Activated CD8-positive, alpha-beta T cell treated with anti-CD3 and anti-CD28 coated beads for 36 hours (primary cell): ENCODE measurements at places on chromosomes 7 and 10. TPM values are rescaled to one million over a fixed set of nuclear protein-coding genes. Genes with fewer than 3 reads are reported as not detected.

FRMD4A gene
- 2.1 TPM for total RNA-seq

DNA sequence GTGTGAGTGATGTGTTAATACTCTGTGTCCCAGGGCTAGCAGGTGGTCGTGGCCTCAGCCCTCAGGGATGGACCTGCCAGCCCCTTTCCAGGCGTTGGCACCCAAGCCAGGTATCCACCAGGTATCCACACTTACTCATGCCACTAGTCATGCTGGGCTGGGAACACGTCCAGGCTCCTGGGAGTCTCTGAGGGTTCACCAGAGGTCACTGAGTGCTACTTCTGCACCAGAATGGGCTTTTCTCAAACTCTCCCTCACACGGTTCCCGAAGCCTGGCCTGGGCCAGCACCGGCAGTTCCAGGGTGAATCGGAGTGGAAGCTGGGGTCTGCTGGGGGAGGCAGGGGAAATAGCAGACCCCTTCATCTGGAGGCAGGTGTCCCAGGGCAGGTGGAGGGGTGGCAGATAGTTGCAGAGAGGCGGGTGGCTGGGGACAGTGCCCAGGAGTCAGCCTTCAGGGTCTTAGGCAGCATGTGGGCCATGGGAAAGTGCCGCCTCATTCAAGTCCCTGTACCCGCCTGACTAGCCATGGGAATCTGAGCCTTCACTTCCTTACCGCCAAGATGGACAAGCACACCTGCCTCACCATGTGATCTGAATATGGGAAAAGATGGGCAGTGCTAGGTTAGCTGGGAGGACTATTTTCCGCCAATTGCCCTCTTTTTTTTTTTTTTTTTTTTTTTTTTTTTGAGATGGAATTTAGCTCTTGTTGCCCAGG, 95.5 kb upstream of the GTF2I start:
- no peak for DNase-seq
- H3K36me3 ChIP-seq = no peaks in the 10 kb centered on the region
- H3K4me3 ChIP-seq = no peak overlapping the region
- H3K27me3 ChIP-seq = peaks cover 5% of the 10 kb centered on the region
- H3K4me1 ChIP-seq = no peaks in the 10 kb centered on the region

DNA sequence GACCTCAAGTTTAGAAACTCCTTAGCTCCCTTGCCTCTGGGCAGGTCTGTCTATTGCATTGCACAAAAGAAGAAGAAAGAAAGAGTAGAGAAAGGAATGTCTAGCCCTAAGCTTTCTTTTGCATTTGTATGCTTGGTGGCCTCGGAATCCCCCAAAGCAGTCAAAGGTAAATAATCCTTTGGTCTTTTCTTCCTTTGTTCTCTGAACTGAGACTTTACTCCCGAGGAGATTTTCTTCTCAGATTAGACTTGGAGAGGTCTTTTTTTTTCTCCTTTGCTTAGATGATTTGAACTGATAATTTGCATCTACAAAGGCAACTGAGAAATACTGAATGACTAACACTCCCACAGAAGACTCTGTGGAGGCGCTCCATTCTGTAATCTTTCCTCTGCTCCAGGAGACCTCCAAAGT, 93.2 kb downstream of the AKR1D1 start:
- DNase-seq = no peak
- peaks cover 8% of the 10 kb centered on the region for H3K36me3 ChIP-seq
- H3K4me1 ChIP-seq = peaks cover 17% of the 10 kb centered on the region
- H3K4me3 ChIP-seq = no peak overlapping the region
- no peak overlapping the region for H3K27ac ChIP-seq

DNA sequence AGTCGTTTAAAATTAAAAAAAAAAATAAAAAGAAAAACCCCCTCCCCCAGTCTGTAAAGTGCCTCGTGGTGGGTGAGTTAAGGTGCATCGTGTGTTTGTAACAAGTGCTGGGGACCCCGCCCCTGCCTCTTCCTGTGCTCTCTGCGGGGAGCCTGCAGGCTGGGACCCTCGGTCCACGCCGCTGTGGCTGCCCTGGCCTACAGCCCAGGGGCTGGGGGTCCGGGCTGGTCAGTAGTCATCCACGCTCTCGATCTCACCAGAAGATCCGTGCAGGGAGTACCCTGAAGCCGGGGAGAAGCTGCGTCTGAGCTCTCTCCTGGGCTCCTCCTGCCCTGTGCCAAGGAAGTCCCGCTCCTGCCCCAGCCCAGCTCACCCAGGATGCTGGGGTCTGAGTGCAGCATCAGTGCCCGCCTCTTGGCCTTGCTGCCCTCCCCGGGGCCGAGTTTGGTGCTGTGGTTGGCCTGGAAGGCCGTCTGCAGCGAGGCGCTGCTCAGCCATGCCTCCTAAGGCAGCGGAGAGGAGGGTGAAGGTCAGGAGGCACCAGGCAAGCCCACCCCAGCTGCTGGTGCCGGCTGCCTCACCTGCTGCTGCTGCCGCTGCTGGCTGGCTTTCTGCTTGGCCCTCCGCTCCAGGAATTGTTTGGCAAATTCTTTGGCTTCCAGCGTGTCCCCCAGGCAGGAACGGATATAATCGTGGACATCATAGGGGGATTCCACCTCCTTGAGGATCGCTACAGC, 8.1 kb downstream of the GNB2 start:
- H3K36me3 ChIP-seq = peaks cover 30% of the 10 kb centered on the region
- no peak for DNase-seq
- peak overlapping the region; percentile 38 for H3K27ac ChIP-seq
- no peaks in the 10 kb centered on the region for H3K27me3 ChIP-seq
- no peak overlapping the region for H3K4me3 ChIP-seq

DNA sequence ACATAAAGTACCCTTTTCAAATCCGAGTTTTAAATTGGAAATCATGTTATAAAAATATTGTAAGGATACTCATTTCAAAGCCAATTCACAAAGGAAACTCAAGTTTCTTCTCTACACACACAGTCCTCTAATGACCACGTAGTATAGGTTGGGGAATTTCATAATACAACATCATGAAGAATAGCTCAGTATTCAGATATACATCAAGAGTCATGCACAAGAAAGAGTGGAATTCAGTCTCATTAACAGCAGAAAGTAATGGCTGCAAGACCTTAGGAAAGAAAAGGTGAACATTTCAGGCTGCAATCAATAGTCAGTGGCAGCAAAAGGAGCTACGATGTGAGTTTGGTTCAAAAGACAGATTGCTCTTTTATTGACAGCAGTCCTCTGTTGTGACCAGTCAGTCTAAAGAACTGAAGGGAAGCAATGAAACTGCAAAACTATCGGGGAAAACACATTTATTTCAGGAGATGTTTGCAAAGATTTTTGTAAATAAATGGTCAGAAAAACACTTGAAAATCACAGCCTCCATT, 317.2 kb downstream of the IPMK start:
- H3K36me3 ChIP-seq = no peaks in the 10 kb centered on the region
- no peaks in the 10 kb centered on the region for H3K4me1 ChIP-seq
- no peak overlapping the region for H3K27ac ChIP-seq
- no peaks in the 10 kb centered on the region for H3K27me3 ChIP-seq
- DNase-seq = no peak

TMEM184A gene
- total RNA-seq = not detected

ZDHHC4 gene
- total RNA-seq = 27.8 TPM

- H3K36me3 ChIP-seq = no peaks in the 10 kb centered on the region
- no peak overlapping the region for H3K4me3 ChIP-seq
- H3K27me3 ChIP-seq = peaks cover 1% of the 10 kb centered on the region
- H3K4me1 ChIP-seq = no peaks in the 10 kb centered on the region
- no peak for DNase-seq
- no peak overlapping the region for H3K27ac ChIP-seq
Observed at GRCh38 chr10:78640796-78641636, 427.8 kb upstream of the ZMIZ1 start.

CLCN1 gene
- not detected for total RNA-seq

MRC1 gene
- total RNA-seq = not detected

COA1 gene
- 85.6 TPM for total RNA-seq

- DNase-seq = no peak
- H3K4me1 ChIP-seq = no peaks in the 10 kb centered on the region
- H3K36me3 ChIP-seq = no peaks in the 10 kb centered on the region
- no peaks in the 10 kb centered on the region for H3K27me3 ChIP-seq
- no peak overlapping the region for H3K27ac ChIP-seq
Observed at GRCh38 chr10:61063034-61063433, 119.0 kb upstream of the RHOBTB1 start.

DNA sequence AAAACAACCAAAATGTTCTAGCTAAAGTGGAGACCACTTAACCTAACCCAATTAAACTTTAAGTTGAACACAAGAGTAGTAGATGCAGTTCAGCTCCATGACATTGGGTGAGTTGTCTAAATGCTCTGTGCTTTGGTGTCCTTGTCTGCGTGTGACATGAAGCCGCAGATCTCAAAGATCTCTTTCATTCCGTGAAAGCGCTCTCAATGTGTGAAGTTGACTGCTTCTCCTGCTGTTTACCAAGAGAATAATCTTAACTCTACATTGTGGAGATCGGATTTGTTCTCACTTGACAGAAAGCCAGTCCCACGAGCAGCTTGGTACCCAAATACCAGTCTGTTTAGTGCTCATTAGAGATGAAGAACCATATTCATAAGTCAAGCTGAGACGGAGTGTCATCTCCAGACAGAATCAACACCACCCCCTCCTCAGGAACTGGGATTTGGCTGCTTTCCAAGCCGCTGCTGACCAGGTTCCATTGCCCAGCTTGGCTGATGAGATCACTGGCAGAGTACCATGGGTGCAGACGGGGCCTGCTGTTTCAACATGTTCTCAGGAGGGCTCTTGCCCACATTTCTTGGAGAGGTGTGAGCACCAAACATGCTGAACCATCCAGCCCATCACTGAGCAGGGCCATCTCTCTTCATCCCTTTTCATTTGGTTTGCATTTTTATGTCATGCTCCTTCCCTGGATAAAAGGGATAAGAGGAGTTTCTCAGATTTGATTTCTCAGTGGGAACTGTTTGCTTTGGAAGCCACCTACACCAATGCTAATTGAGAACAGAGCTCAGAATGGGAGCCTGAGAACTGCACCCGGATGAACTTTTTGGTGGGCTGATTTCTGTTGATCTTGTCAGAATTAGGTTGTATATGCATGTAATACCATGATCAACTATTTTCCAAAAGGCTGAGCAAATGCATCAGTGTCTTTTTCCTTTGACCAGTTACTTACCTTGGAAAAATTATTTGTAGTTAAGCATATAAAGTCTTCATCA, 95.8 kb upstream of the AGBL3 start:
- H3K4me1 ChIP-seq = peaks cover 18% of the 10 kb centered on the region
- no peak for DNase-seq
- H3K4me3 ChIP-seq = no peak overlapping the region
- H3K27me3 ChIP-seq = peaks cover 14% of the 10 kb centered on the region
- no peaks in the 10 kb centered on the region for H3K36me3 ChIP-seq
- no peak overlapping the region for H3K27ac ChIP-seq

SLC35G1 gene
- total RNA-seq = 3.2 TPM

DNA sequence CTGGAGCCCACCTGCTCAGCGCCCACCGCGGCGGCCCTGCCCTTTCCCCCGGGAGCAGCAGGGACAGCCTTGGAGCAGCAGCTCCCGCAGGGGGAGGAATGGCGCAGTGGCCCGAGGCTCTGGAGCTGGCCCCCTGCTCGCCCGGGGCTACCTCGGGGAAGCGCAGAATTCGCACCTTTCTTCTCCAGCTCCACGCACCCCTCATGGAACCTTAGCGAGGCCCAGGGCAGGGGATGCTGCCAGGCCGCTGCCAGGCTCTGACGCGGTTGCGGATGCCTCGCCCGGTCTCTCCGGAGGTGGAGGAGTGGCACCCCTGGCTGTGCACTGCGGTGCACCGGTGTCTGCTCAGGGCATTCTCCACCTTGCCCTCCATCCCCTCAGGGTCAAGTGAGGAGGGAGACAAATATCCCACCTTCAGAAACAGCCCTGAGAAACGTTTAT, 84.9 kb upstream of the MKI67 start:
- no peaks in the 10 kb centered on the region for H3K27me3 ChIP-seq
- peak overlapping the region; percentile 45 for H3K4me3 ChIP-seq
- no peak for DNase-seq
- H3K36me3 ChIP-seq = no peaks in the 10 kb centered on the region
- H3K27ac ChIP-seq = no peak overlapping the region

GRCh38 chr10:77359287-77359691, 278.3 kb downstream of the KCNMA1 start:
- H3K27ac ChIP-seq = no peak overlapping the region
- H3K4me1 ChIP-seq = no peaks in the 10 kb centered on the region
- H3K27me3 ChIP-seq = no peaks in the 10 kb centered on the region

CELF2 gene
- 132 TPM for total RNA-seq

ENTPD1 gene
- 4.4 TPM for total RNA-seq

GRCh38 chr7:46448478-46448877, 527.4 kb upstream of the IGFBP3 start:
- H3K27me3 ChIP-seq = no peaks in the 10 kb centered on the region
- DNase-seq = no peak
- H3K4me3 ChIP-seq = no peak overlapping the region
- H3K36me3 ChIP-seq = no peaks in the 10 kb centered on the region
- no peak overlapping the region for H3K27ac ChIP-seq
- H3K4me1 ChIP-seq = no peaks in the 10 kb centered on the region

AKR1D1 gene
- not detected for total RNA-seq

ACTR3C gene
- 2.9 TPM for total RNA-seq

DNA sequence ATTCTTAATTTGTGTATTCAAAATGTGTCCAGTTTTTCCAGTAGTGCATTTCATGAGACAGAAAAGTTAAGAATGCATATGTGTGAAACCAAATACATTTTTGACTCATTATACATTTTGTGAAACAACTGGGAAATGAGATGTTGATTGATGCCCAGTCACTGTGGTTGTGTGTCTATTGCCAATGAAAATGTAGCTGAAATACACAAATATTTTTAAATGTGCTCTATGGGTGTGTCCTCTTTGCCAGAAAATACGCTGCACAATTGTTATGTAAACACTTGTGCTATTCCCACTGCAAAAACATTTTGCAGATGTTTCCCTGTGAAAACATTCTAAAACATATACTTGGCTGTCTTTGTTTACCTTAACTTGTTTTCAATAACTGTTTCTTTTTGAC, 395.2 kb downstream of the TFEC start:
- no peaks in the 10 kb centered on the region for H3K27me3 ChIP-seq
- no peak for DNase-seq
- no peak overlapping the region for H3K27ac ChIP-seq
- no peak overlapping the region for H3K4me3 ChIP-seq

GRCh38 chr7:1086588-1087464, 1.1 kb upstream of the GPER1 start:
- DNase-seq = peak; percentile 85
- H3K4me3 ChIP-seq = peak overlapping the region; percentile 58
- peaks cover 16% of the 10 kb centered on the region for H3K4me1 ChIP-seq
- H3K27ac ChIP-seq = peak overlapping the region; percentile 46
- no peaks in the 10 kb centered on the region for H3K27me3 ChIP-seq

DNA sequence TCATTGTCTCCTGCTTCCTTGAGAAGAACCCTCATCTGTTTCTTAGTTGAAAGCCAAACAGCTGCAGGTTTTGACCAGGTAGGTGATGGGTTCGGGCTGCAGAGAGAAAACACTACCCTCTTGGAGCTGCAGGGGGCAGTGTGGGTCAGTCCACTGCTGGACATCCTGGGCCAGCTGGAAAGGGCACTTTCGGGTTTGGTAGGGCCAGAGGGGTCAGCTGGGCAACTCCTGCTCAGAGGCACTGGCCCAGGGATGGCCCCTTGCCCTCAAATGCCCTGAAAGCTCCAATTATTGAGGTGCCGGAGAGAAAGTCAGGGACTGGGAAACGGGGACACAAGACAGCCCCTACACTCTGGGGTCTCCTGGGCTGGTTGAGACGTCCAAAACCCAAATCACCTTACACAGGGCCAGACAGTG, 90.7 kb downstream of the MKI67 start:
- no peak overlapping the region for H3K4me3 ChIP-seq
- H3K36me3 ChIP-seq = no peaks in the 10 kb centered on the region
- no peaks in the 10 kb centered on the region for H3K27me3 ChIP-seq
- peak; percentile 80 for DNase-seq
